Suppressor macrophage treated with lipopolysaccharide for 4 hours (primary cell): ENCODE measurements at places on chromosomes 5 and 9.

DNA sequence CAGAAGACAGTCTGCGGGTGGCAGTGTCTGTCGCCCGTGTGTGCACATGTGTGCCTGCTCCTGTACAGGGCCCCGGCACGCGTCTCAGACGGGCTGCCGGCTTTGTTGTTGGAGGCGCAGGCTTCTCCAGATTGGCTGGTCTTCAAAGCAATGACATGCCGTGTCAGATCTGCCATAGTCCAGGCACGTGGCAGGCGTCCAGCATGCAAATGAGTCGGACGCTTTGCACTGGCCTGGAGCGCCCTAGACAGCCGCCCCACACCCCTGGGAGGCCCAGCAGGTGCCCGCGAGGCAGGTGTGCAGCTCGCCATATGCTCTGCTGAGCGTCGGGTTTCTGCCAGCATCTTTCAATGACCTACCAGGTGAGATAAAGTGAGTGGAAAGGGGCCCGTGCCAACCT is 71.5 kb downstream of the GADD45G start:
- no peak for DNase-seq

- DNase-seq = no peak
These were observed 18.5 kb downstream of the CAMSAP1 start for GRCh38 chr9:135888766-135889394.

DNA sequence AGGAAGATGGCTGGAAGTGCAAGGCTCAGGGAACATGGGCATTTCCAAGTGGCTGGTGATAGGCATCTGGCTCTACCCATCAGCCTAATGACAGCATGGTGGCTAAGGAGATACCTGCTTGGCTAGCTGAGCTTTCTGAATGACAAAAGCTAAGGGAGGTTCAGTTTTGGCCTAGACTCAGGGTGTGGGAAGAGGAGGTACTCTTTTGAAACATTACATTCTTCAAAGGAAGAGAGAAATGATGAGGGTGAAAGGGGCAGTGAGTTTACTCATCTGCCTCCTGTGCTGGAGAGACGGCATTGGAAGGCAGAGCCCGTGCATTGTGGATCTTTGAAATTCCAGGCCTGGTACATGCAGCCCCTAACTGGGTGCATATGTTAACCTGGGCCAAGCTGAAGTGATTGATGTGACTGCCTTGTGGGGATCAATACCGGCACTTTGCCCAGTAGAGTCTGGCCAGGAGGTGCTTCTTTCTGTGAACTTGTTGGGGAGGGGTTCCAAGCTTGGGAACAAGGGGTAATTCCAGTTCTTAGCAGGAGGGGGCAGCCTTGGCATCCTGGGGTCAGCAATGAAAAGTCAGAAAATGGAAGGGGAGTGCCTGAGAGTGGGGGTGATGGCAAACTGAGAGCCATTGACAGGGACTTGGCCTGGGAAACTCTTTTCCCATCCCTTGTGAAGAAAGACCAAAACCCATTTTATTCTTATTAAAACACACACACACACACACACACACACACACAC is 108.6 kb downstream of the ACER2 start:
- DNase-seq = peak; percentile 23

DNA sequence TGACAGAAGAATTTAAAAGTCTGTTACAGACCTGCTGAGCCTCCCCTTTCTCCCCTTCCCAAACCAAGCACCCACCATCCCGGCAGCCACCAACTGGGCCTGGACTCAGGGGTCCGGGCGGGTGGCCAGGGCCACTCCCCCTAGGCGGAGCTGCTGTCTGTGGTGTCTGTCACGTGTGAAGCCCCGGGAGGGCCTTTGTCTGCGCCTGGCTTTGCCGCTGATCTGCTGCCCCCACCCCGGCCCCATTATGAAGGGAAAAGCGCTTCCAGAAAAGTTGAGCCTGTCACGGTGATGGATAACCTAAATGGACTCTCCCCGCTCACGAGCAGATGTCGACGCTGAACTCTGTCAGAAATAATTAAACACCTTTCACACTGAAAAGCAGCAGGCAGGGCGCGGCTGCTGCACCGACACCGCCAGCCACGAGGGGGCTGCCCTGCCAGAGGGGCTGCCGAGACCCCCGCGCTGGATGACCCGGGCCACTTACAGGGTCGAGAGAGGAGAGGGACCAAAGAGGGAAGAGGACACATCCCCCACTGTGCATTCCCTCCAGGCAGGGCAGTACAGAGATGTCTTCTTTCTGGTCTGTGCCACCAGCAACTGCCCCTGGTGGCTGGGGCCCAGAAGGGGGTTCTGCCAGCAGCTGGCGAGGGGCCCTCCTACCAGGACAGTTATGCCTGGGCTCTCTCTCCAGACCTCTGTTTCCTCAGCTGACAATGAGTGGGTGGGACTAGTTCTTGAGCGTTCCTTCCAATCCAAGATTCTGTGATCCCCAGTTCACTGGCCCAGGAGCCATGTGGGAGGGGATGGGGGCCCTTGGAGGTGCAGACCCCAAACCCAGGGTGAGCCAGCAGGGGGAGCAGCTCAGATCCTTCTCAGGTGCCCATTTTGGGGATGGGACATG is 36.0 kb upstream of the BARHL1 start:
- no peak for DNase-seq

GRCh38 chr9:113516840-113517577 is 53.5 kb downstream of the RGS3 start:
- DNase-seq = peak; percentile 71

- no peak for DNase-seq
These were observed 42.3 kb upstream of the SMAD5 start for GRCh38 chr5:136090319-136090718.

GRCh38 chr5:84286662-84287061 is 98.0 kb downstream of the EDIL3 start:
- DNase-seq = no peak

- no peak for DNase-seq
These were observed 127.4 kb downstream of the AOPEP start for GRCh38 chr9:94853887-94854286.

DNA sequence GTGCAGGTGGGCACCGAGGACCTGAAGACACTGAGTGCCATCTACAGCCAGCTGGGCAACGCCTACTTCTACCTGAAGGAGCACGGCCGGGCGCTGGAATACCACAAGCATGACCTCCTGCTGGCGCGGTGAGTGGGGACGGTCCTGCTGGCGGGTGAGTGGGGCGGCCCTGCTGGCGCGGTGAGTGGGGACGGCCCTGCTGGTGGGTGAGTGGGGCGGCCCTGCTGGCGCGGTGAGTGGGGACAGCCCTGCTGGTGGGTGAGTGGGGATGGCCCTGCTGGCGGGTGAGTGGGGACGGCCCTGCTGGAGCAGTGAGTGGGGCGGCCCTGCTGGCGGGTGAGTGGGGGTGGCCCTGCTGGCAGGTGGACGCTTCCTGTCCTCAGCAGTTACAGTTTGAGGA is 7.2 kb downstream of the GPSM1 start:
- DNase-seq = no peak

GRCh38 chr5:90279091-90279490 is 130.5 kb downstream of the CETN3 start:
- no peak for DNase-seq

DNA sequence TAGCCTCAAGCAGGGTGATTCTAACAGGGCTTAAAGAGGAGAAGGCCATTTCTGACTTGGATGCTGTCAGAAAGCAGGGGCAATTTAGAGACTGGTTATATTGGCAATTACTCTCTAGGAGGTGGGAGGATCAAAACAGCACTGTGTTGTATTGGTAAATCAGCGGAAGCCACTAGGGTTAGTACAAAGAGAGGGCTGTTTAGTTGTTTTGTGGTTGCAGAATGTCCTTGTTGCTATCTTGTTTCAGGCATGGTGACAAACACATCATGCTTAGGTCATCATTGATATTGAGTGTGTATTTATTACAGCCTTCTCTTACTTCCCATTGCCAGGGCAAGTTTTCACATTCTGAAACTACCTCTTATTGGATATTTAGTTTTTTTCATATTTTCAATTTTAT is 165.3 kb downstream of the TAF11L14 start:
- DNase-seq = no peak

- no peak for DNase-seq
These were observed 1.4 kb downstream of the GALNT12 start for GRCh38 chr9:98808875-98809274.

GRCh38 chr5:107232293-107232692 is 438.4 kb downstream of the EFNA5 start:
- no peak for DNase-seq
